Stimulated activated CD8-positive, alpha-beta memory T cell treated with anti-CD3 and anti-CD28 coated beads, Interleukin-4, amount 100 ng/mL, for 4 hours (primary cell): ENCODE measurements at places on chromosomes 16 and 17.

- DNase-seq, result no peak
These were observed 3.2 kb downstream of the MED31 start for GRCh38 chr17:6648181-6648580.

GRCh38 chr17:78257810-78258322, 26.4 kb downstream of the TMEM235 start:
- no peak for DNase-seq

GRCh38 chr16:10868596-10869469, 8.2 kb upstream of the CIITA start:
- no peak for DNase-seq

DNA sequence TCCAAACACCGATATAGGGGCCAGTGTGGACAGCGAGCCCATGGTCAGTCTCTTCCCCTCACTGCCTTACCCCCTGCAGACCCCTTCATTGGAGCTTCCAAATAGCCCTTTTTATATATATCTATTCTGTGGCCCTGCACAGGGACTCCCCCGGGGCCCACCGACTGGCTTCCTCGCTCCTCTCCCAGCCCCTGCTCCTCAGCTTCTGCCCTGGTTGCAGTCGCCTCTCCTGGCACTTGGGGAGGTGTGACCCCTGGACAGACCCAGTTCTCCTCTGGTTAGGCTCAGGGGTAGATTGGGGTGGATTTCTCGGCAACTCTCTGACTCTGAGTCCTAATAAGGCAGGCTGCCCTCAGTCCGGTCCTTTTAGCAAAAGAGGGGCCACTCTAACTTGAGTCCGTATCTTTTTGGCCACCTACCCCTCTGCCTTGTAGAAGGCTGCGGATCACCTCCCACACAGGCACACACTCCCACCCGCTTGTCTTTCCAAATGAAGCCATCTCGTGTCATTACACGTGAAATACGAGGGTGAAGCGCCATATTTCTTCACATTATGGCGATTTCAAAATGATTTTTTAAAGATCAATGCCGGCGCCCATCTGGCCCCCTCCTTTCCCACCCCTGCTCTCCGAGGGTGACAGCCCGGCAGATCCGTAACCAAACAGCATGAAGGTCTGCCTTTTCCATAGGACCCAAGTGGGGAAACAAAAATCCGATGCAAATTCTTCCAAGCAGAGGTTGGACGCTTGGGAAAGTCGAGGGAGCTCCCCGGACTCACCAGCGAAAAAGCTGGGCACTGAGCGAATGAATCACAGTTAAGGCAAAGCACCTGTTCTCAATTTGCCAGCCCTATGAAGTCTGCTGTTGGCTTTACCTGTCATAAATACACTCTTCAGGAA, 1.7 kb upstream of the HOXB9 start:
- DNase-seq, result no peak

DNA sequence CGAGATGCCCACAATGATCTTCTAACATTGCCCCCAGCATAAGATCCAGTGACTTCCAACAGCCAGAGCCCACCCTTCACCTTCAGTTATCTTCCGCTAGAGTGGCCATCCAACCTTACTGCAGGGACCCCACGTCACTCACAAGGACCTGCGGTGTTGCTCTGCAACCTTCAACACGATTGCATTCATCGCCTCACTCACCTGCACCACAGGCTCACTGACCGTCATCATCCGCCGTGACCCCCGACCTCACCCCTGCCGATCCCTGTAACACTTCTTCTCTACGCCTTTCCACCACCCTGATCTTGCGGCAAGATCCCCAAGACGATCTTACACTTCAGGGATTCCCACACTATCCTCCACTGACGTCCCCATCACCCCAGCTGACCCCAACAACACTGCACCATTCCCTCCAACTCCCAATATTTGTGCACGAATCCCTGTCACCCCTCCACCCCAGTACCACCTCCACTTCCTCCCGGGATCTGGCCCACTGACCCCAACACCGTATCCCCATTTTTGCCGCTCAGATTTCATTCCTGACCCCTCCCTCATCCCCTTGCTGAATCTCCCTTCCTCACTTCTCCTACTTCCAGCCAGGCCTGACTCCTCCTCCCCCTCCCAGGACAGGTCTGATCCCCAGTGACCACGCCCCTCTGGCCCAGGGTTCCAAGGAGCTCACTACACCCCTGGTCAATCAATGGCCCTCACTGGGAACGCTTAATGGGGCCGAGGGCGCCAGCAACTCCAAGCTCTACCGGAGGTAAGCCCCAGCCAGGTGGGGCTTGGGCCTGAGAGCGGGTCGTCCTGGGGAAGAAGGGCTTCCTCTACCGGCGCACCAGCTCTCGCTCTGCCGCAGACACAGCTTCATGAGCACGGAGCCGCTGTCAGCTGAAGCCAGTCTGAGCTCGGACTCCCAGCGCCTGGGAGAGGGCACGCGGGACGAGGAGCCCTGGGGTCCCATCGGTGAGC, 7.6 kb downstream of the RUNDC3A start:
- no peak for DNase-seq

- DNase-seq, result no peak
These were observed 25.8 kb upstream of the ABCC3 start for GRCh38 chr17:50608700-50609379.

DNA sequence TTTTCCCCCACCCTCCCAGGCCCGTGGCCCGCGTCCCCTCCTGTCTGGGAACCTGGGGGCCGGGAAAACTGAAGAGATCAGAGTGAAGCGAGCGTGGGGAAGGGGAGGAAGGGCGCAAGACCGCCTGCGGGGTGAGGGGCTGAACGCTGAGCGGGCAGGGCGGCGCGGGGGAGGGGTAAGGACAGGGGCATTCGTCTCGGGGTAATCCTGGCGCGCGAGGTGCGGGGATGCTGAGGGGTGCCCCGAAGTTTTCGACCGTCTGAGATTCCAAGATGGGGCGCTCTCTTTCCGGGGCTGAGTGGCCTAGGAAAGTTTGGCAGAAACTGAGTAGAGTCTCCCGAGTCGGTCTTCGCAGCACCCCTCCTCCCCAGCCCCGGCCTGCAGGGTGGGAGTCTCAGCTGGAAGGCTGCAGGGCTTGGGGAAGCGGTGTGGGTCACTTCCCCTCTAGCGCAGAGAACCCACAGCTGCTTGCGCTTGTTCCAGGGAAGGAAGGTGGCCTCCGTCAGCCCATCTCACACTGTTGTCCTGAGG, 555 bp downstream of the TTYH2 start:
- DNase-seq, result no peak

DNA sequence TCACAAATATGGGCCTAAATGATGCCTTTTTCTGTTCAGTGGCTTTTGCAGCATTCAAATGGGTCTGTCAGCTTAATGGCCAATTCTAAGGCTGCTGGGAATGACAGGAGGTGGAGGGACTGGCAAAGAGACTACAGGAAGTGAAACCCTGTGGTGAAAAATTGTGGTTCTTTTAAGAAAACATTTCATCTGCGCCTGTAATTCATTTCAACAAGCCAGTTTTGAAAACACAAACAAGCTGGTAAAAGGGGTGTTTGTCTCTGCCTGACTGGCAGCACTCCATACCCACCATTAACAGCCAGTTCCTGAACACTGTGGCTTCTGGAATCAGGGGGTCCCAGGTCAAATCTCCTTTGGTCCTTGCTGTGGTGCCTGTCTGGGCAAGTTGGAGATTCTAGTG, 3.6 kb upstream of the KDM8 start:
- DNase-seq, result no peak

DNA sequence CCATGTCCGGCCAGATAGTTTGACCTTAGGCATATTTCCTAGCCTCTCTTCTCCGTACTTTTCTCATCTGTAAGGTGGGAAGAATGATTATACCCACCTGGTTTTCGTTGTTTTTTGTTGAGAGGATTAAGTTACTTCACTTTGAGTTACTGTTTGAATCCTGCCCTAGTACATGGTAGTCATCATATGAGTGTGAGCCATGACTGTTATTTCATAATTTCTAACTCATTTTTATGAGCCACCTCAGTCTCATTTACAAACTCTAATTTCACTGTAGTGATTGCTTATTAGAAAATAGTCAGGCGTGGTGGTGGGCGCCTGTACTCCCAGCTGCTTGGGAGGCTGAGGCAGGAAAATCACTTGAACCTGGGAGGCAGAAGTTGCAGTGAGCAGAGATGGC, 45.1 kb downstream of the YPEL2 start:
- no peak for DNase-seq

DNA sequence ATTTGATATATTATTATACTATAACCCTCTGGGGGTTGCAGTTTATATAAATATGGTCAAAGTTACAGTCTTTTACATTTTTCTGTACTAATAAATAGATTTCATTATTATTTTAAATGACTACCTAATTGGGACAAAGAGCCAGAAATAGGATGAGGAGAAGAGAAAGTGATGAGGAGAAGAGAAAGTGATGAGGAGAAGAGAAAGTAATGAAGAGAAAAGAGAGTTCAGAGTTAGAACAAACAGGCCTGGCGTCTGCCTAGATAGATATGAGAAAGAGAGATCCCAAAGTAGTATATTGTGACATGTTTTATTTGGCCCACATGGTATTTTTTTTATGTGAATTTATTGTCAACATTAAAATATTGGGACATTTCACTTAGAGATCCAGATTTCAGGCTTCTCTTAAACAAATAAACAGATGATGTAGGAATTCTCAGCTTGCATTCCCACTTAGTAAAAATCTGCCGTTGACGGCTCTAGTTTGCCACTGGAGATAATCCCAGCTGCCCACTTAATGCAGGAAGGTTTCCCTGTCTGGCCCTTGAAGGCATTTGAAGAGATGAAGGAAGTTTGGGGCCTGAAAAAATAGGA, 210.7 kb downstream of the STX8 start:
- no peak for DNase-seq

DNA sequence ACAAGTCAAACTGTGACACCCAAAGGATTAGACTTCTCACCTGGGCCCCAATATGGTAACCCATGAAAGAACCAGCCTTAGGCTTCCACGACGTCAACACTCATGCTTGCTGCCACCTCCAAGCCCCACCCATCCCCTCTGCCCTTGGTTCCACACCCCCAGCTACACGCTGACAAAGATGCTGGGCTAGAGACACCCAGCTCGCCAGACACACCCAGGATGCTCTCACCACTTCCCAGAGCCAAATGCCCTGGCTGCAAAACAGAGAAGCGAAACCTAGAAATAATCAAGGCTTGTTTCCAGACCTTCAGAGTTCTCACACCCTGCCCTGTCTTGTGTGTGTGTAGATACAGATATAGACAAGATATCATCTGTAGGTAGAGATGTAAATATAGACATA, 26.0 kb upstream of the ADCY9 start:
- DNase-seq, result peak; percentile 1

DNA sequence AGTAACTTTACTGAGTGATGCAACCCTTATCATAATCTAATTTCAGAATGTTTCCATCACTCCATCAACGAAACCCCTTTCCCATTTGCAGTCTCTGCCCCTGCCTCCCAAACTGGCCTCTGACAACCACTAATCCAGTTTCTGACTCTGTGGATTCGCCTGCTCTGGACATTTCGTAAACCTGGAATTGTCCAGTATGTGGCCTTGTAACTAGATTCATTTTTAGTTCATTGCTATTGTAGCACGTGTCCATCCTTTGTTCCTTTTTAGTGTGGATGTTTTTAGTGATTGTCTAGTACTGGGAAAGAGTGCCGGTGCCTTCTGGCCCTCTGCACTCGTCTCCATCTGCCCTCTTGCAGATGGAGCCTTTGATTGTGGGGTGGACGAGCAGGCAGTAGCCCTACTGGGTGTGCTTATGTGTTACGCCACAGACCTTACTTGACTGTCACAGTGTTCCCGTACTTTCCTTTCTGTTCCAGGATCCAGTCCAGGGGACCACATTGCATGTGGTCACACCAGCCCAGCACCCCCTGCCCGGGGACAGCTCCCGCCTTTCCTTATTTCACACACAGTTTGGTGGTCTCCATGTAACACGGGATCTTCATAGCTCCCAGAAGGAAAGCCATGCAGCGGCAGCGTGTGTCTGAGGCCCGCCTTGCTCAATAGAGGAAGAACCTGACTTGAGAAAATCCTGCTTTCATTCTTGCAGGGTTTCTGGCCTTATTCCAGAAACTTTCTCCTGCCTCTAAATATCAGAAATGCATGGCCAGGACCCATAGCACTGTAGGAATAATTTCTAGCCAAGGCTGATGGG, 8.8 kb downstream of the KIAA0513 start:
- DNase-seq, result no peak

DNA sequence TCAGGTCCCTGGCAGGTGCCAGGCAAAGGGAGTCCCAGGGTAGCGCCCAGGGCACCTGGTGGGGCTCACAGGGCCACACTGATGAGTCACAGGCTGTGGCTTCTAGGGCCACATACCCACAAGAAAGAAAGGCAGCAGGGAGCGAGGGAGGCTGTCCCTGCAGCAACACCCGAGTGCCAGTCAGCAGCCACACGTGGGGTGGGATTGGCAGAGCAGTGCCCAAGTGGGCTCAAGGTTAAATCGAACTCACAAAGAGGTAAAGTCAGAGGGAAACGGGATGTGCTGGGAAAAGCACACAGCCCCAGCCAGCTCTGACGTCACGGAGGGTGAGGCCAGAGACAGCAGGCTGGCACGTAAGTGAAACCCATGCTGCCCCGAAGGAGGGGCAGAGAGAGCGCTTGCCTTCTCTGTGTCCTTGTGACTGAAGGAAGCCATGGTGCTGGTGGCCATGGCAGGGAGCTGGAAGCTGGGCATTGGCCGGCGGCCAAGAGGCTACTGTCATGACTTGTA, 33.8 kb downstream of the FA2H start:
- no peak for DNase-seq

GRCh38 chr17:50621574-50622031, 13.1 kb upstream of the ABCC3 start:
- DNase-seq, result no peak

GRCh38 chr16:83970430-83970815, 2.4 kb downstream of the NECAB2 start:
- no peak for DNase-seq

DNA sequence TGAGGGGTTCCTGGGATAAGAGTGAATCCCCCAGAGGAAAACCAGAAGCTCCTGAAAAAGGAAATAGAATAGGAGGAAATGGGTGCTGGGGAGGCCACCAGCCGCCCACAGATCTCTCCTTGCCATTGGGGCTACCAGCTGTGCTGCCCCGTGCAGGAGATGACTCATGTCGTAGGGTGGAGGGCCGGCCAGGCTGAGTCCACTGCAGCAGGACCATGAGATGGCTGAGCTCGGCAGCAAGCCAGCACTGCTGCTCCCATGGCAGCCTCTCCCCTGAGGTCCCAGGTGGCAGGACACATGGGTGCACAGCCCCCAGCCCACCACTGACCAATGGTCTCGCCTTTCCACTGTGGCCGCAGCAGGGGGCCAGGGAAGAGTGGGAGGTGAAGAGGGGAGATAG, 95.5 kb downstream of the GNAO1 start:
- DNase-seq, result no peak
